MV-4-11 (cell line): ENCODE measurements at places on chromosomes 6 and 20.

GRCh38 chr20:47042464-47042863 is 147.8 kb downstream of the EYA2 start:
- DNase-seq = no peak

GRCh38 chr6:37201726-37202125 is 31.8 kb downstream of the PIM1 start:
- no peak for DNase-seq

GRCh38 chr6:34226731-34227586 is 9.7 kb upstream of the HMGA1 start:
- DNase-seq = peak; percentile 43

DNA sequence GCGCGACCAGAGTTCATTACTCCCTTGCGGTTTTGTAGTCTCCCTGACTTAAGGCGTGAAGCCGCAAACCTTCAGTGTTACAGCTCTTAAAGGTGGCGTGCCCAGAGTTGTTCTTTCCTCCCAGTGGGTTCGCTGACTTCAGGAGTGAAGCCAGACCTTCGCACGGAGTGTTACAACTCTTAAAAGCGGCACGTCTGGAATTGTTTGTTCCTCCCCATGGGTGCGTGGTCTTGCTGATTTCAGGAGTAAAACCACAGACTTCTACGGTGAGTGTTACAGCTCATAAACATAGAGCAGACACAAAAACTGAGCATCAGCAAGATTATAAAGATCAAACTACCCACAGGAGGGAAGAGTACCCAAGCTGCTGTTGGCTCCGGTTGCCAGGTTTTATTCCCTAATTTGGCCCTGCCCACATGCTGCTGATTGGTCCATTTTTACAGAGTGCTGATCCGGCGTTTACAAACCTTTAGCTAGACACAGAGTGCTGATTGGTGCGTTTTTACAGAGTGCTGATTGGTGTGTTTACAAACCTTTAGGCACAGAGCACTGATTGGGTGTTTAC is 10.4 kb downstream of the TMEM14C start:
- DNase-seq = no peak

DNA sequence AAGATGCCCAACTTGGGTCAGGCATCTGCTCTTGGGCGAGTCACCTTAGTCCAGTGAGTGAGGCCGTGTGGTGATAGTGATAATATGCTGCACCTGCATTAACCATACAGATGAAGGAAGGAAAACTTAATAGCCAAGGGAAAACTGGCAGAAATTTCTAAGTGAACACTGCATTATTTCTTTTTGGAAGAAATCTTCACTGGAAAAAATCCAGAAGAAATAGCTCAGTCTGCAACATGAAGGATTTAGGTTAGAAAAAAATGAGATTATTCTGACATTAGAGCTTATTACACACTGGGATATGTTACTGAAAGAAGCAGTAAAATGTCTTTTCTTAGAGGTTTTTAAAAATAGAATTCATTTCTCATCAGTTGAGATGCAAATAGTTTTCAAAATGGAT is 947.3 kb downstream of the KIF16B start:
- DNase-seq = no peak

GRCh38 chr6:168021581-168021980 is 24.1 kb downstream of the KIF25 start:
- DNase-seq = no peak

GRCh38 chr6:1018041-1018440 is 293.9 kb upstream of the FOXQ1 start:
- DNase-seq = no peak

DNA sequence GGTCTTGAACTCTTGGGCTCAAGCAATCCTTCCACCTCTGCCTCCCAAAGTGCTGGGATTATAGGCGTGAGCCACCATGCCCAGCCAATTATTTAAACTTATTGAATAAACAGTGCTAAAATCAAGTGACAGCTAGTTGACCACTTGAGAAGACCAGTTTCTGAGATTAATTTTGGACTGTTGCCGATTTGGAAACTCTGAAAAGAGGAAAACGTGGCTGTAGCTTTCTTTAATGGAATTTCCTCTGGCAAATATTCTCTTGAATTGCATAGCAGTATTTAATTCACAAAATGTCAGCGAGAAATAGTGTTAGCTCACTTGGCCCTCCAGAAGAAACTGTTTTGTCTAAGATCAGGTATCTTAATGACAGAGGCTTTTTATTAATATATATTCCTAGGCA is 754.5 kb downstream of the HDGFL1 start:
- DNase-seq = no peak

DNA sequence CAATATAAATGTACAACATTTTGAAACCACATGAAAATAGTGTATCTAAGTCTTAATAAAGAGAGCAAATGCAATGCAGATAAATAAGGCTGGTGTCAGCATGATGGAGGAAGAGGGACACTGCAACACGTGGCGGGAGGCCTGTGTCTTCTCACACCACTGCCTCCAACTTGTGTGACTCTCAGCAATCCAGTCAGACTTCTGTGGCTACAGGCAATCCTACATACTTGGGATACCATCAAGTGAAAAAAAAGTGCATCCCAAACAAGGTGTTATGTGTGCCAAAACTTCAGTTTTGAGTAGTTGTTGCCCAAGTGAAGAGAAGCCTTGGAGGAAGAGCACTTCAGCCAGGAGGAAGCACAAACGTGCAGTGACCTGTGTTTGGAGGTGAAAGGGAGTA is 68.6 kb downstream of the PKIB start:
- DNase-seq = no peak

- DNase-seq = no peak
These were observed 114.9 kb downstream of the FOXC1 start for GRCh38 chr6:1724616-1725015.

GRCh38 chr6:30357678-30358540 is 13.0 kb downstream of the RPP21 start:
- DNase-seq = peak; percentile 42

GRCh38 chr6:109793792-109794191 is 102.7 kb downstream of the FIG4 start:
- peak; percentile 46 for DNase-seq

- no peak for DNase-seq
These were observed 410.3 kb upstream of the SLC35B3 start for GRCh38 chr6:8845690-8846089.

GRCh38 chr6:86609549-86610388 is 327.6 kb upstream of the HTR1E start:
- no peak for DNase-seq

GRCh38 chr6:39884696-39885095 is 49.6 kb downstream of the MOCS1 start:
- no peak for DNase-seq

- no peak for DNase-seq
These were observed 47.6 kb downstream of the ARHGAP18 start for GRCh38 chr6:129662406-129662766.

DNA sequence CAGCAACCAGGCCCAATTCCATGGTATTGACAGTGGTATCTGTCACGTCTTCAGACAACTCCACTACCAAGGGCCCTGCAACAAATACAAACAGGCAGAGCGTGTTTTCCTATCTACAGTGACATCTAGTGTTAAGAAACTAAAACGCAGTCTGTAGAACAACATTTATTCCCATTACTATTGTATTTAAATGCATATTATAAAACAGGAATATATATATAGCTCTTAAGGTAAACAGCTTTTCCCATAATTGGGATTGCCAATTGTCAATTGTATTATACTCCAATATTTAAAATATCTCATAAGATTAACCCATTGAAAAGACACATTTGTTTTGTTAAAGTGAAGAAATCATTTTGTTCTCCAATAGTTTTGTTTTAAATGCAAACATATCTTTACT is 97.2 kb downstream of the KIF16B start:
- peak; percentile 38 for DNase-seq

- DNase-seq = no peak
These were observed 140.5 kb upstream of the SYNDIG1 start for GRCh38 chr20:24328901-24329300.

DNA sequence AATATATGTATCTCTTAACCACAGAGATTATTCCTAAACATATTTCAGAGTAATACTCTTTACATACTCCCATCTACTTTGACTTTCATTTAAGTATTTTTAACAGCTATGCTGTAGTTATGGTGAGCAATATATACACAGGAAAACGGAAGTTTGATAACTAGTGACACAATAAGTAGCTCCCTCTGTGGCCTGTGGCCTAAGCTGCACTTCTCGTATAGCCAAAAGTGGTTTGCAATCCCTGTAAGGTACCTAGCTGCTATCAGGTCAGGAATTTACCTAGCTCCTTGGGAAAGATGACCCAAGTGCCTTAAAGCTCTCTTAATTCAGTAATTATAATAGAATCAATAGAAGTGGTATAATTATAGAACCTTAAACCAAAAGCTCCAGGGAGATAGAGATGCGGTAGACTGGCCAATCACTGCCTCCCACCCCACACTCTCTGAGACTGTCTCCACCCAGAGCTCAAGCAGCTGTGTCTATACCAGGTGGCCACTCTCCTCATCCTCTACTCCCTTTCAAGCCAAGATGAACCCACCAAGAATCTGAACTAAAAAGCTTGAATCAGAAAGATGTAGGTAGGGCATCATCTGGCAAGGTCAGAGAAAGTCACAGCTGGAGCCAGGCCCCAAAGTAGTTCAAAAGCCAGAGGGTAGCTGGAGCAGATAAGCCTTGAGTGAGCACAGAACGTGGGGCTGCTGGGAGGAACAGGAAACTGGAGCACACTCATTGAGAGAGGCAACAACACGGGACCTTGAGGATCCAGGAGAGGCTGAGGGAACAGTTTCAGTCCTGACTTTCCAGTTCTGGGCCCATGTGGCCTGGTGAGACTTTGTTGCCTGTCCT is 84.9 kb upstream of the ASF1A start:
- peak; percentile 87 for DNase-seq

GRCh38 chr6:24547243-24547642 is 52.5 kb downstream of the ALDH5A1 start:
- no peak for DNase-seq

DNA sequence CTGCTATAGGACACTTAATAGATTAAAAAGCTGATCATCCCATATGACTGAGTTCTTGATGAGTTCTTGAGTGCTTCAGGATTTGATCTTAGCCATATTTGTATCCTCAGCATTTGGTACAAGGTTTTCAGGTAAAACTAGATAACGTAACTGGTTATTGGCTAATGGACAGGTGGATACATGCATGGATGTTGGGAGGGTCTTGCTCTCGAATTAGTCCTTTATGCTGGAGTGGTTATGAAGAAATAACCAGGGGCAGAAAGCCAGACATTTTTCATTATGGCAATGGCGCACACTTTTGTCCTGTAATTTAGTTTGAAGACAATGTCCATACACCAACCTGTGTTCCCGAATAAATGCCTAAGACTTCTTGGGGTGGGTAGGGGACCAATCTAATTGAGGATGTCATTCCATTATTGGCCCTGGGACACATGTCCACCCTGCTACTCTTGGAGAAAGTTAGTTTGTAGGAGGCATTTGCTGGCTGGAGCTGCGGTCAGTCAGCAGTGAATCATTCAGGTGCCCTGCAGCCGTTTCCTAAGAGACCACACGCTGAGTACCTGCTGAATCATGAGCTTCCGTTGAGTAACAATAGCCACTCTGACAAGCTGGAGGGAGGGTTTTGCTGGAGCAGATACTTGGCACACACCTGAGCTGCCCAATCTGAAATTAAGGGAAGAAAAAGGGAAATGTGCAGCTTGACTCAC is 194.4 kb downstream of the FOXA2 start:
- DNase-seq = no peak

GRCh38 chr6:167399051-167399387 is 74.1 kb downstream of the TTLL2 start:
- no peak for DNase-seq

DNA sequence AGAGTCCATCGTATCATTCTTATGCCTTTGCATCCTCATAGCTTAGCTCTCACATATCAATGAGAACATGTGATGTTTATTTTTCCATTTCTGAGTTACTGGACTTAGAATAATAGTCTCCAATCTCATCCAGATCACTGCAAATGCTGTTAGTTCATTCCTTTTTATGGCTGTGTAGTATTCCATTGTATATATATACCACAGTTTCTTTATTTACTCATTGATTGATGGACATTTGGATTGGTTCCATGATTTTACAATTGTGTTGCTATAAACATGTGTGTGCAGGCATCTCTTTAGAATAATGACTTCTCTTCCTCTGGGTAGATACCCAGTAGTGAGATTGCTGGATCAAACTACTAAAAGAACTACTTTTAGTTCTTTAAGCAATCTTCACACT is 21.0 kb upstream of the TFB1M start:
- DNase-seq = no peak

GRCh38 chr6:159080217-159080976 is 35.6 kb upstream of the TAGAP start:
- DNase-seq = no peak

- DNase-seq = no peak
These were observed 101.2 kb downstream of the SLC35B3 start for GRCh38 chr6:8334113-8334512.

DNA sequence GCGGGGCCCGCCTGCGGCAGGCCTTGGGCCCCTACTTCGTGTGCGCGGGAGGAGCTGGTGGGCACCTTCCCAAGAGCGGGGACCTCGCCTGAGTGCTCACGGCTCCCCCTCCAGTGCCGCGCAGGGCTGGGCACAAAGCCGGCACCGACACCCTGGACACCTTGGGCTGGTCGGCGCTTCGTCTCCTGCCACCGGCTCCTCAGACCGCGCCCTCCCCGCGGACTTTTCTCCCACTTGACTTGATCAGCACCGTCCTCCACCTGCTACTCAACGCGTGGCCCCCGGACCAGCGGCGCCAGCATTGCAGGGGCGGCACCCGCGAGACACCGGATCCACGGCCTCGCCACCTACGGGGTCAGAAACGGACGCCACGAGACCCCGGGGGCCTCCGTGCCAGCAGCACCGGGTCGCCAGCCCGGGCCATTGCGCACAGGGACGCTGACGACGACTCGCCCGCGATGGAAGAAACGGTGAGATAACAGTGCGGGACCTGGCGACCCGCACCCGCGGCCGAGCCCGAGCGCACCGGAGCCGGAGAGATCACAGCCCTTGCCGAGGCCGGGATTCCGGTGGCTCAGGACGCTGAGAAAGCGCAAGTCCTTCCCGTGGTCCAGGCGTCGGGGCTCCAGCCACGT is 154.2 kb downstream of the DLL1 start:
- DNase-seq = no peak

DNA sequence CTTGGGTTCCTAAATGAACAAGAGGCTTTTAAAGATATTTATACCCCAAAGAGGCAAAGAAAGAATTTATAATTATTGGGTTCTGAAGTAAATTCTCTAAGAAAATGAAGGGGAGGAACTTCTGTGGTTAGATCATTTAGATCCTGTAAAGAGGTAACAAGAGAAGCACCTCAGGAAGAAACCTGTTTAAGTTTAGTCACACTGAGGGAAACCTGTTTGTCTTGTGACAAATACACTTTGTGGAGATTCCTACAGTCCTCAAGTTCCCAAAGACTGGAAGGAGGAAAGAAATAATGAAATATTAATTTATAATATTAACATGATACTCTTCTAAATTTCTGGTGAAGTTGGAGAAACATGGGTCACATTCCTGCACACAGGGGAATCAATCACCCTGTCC is 647.5 kb downstream of the EYS start:
- DNase-seq = no peak
